ENCODE measurements at places on chromosomes 2 and 18.

DNA sequence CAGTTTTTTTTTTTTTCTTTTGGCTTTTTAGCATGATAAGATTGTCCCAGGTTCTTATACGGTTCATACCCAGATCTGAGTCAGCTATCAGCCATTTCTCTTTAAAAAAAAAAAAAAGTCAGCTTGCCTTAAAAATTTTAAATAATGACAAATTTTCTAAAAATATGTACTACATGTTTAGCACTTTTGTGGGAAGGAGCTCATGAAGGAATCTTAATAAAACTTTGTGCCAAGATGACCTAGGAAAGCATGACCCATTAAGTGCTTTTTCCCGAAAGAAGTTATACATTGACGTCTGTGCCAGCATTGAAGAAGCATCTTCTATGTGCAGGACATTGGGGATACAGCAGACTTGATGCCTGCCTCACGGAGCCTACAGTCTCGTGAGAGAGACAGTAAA lies 4.5 kb upstream of the RBMS1 start:
- no peak for DNase-seq

- no peak for DNase-seq
Observed at GRCh38 chr18:78822949-78823285, 156.7 kb upstream of the SALL3 start.

- DNase-seq: no peak
Observed at GRCh38 chr2:72527424-72527823, 298.4 kb downstream of the EXOC6B start.

- DNase-seq: no peak
Observed at GRCh38 chr18:54358495-54359040, 862 bp downstream of the C18orf54 start.

- DNase-seq: no peak
Observed at GRCh38 chr2:53188851-53189510, 578.6 kb upstream of the CHAC2 start.

DNA sequence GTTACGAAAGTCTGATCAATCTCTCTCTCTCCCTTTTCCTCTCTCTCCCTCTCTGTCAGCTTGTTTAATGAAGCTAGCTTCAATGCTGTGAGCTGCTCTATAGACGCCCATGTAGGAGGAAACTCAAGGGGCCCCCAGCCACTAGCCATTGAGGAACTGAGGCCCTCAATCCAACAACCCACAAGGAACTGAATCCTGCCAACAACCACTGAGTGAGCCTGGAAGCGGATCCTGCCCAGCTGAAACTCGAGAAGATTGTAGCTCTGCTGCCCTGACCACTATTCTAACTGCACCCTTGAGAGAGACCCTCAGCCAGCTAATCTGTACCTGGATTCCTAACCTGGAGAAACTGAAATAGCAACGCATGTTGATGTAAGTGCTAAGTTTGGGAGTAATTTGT lies 129.2 kb downstream of the BCL11A start:
- no peak for DNase-seq

DNA sequence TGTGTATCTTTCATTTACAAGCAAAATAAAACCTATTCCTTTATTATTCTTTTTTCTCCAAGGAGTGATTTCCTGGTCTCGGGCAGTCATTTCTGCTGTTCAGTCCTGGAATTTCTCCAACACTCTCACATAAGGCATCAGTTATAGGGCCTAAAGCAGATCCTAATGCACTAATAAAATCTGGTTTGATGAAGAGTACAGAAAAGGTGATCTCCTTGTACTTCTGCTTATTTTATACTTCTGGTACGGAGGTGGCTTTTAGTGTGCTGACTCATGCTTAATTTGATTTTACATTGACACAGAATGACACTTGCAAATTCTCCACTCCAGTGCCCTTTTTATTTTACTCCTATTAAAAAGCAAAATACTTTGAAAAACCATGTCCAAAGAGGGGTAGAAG lies 157.4 kb downstream of the DOK6 start:
- DNase-seq: no peak

DNA sequence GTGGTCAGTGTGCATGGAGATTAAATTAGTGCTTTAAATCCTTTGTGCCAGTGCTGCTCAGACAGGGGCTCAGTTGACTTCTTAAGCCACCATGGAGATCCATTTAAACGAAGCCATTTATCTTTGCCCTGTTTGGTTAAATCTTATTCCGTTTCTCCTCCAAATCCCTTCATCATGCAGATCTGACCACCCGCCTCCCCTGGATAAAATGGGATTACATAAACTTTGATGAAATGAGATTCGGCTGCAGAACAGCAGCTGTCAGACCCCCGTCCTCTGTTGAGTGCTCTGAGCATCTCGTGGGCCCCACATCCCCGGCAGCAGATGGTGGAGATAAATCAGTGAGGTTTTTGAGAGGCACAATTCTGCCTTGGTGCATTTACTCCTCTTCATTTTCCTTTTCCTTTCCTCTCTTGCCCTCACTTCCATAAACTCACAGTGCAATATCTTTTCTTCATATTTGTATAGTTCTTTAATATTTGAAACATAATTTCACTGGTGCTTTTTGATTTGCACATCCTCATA lies 84.4 kb upstream of the TWIST2 start:
- no peak for DNase-seq

DNA sequence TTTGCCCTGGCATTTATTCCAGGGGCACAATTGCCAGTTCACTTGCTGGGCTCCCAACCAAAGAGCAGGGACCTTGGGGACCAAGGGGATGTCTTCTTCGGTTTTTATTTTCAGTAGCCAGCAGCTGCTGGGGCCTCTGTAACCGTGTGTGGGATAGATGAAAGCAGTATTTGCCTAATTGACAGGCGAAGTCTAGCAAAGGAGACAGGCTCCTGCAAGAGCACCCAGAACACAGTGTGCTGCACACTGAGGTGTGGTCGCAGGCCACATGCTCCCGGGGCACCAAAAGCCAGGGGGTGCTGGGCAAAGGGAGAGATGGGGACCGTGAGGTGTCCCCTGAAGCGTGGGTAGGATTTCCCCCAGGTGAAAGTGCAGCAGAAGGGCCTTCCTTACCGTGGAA lies 5.3 kb downstream of the SAG start:
- DNase-seq: no peak

DNA sequence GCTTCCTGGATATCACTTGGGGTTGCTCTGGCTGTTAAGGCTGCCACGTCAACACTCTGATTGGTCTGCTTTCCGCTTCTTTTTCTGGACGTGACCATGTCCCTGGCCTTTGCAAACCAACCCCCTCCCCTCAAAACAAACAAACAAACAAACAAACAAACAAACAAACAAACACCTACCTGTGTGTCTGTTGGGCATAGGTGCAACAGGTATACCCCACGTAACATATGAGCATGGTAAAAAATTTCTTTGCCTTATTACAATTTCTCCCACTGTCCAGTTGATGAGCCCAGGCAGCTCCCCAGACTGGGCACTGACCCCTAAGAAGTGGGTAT lies 80.6 kb downstream of the ADD2 start:
- DNase-seq: no peak

- no peak for DNase-seq
Observed at GRCh38 chr2:238383743-238384380, 42.9 kb upstream of the ASB1 start.

All from PC-9 (cell line).